Hindlimb muscle (tissue), 1 donor: ENCODE measurements at places on chromosomes 3 and 15. TPM values are rescaled to one million over a fixed set of nuclear protein-coding genes. Genes with fewer than 3 reads are reported as not detected.

DNA sequence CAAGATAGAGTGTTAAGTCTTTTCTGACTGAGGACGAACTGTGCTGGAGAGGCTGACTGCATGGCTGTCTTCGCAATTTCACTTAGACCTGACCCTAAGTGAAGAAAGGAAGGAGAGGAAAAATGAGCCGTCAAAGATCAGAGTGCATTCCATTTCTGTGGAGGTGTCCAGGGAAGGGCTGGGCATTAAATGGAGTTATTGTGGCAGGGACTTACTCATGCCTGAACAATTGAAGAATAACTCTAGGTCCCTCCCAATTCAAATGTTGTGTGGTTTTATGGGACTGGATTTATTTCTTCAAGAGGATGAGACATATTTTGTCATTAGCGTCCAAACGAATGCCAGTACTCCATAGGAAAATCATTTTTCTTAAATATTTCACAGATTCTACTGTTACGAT lies 187.3 kb upstream of the CFAP20DC start:
- DNase-seq, result no peak

DNA sequence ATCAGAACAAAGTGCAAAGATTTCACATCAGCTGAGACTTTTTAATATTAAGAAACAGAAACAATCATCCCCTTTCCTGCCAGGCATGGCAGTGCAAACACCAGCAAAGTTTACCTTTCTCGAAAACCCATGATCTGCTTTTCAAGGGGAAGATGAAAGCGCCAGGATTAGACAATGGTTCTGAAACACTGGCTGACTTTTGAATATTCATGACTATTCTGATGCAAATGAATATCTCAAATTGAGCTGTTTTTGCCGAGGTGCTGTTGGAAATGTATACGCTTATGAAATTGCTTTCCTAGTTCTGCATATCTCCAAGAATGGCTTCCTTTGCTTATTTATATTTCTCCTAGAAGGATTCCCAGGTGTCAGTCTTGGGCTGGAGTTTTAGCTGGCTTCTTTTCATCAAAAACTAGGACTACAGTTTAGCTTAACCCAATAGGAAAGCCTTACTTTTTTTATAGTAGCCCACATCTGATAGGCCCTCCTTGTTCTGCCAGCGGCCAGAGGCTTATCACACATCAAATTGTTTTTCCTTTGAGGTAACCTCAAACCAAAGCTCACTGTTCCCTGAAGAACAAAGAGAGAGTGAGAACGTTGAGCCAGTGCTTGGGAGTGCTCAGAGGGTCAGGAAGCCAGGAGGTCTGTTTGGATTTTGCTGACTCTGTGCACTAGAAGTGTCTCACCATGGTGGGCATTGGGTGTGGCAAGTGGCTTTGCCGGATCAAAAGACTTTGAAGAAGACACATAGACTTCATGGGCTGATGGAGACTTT lies 74.0 kb upstream of the PLCL2 start:
- DNase-seq, result no peak

DNA sequence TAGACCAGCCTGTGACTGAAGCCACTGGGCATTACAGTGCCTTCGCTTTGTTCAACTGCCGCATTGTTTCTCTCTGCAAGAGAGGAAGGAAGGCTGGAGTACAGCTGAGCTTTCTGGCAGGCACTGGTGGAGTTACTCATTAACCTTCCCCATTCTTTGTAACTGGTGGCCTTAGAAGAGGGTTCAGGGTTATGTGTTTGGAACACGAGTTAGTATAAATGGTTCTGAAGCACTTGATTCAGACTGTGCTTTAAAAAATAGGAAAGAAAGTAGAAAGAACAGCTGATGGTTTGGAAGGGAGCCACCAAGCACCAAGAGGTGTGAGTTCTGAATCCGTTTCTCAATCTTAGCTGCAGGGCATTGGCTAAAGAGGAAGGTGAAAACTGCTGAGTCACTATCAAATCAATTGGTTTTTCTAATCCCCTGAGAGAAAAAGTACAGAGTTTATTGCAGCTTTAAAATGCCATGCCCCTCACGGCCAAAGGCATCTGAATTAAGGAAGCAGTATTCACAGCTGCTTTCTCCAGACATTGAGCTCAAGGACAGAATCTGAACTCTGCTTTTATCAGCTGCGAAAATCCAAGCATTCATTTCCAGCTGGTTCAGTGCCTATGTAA lies 3.6 kb downstream of the HGD start:
- peak; percentile 8 for DNase-seq

DNA sequence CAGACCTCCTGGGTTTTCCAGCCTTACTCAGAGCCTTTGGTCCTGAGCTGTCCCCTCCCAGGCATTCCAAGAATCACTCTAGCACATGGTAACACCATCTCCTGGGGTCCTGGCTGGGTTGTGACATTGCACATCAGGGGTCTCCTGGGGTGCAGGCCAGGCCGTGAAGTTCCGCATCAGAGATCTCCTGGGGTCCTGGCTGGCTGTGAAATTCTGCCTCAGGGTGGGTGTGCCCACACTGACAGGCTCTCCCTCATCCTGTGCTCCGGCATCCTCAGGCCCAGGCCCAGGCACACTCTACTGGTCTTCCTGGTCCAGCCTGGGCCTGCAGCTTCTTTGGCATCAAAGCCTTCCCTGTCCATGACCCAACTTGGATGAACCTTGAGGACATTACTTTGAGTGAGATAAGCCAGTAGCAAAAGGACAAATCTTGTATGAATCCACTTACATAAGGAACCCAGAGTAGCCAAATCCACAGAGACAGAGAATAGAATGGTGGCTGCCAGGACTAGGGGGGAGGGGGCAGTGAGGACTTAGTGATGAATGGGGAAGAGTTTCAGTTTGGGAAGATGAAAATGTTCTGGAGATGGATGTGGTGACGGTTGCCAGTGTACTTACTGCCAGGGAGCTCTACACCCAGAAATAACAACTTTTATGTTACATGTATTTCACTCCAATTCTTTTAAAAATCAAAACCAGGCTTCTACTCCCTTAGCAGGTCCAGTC lies 49.1 kb upstream of the KLF13 start:
- no peak for DNase-seq

The CPN2 gene
- 0.09 TPM for polyA plus RNA-seq

The PYGO1 gene
- 8.0 TPM for polyA plus RNA-seq
